Astrocyte (in vitro differentiated cells and primary cell): ENCODE measurements at places on chromosomes 7 and 10. TPM values are rescaled to one million over a fixed set of nuclear protein-coding genes. Genes with fewer than 3 reads are reported as not detected.

DNA sequence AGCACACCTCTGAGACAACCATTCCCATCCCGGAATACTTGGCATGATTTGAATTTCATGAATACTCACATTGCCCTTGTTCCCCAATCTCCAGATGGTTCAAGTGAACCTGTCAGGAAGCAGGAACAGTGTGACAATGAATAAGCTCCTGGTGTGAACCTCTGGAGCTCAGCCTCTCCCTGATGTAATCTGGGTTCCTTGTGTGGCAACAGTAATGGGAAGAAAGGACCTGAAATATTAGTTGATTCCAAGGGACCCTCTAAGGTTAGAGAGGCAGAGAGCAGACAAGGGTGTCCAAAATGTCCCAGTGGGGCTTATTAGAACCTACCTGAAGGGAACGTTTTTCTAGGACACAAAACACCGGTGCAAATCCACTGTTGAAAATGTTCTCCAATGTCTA lies 8.5 kb downstream of the OR2A7 start:
- no peak for DNase-seq
- no peaks in the 10 kb centered on the region for H3K36me3 ChIP-seq
- no peak overlapping the region for H3K4me3 ChIP-seq
- no peaks in the 10 kb centered on the region for H3K27me3 ChIP-seq
- no peak overlapping the region for H3K27ac ChIP-seq

- no peak overlapping the region for H3K4me3 ChIP-seq
- no peaks in the 10 kb centered on the region for H3K36me3 ChIP-seq
- no peak overlapping the region for H3K27ac ChIP-seq
- no peak for DNase-seq
- H3K4me1 ChIP-seq = peaks cover 5% of the 10 kb centered on the region
Observed at GRCh38 chr10:70435241-70436085, 6.0 kb downstream of the NODAL start.

The ELFN1 gene
- total RNA-seq = 18.0 and 19.7 TPM in 2 replicates

GRCh38 chr7:24601600-24601999 lies 28.3 kb downstream of the PALS2 start:
- no peak overlapping the region for H3K4me3 ChIP-seq
- H3K36me3 ChIP-seq = no peaks in the 10 kb centered on the region
- no peak for DNase-seq
- H3K4me1 ChIP-seq = no peaks in the 10 kb centered on the region
- H3K27me3 ChIP-seq = no peaks in the 10 kb centered on the region
- no peak overlapping the region for H3K27ac ChIP-seq

DNA sequence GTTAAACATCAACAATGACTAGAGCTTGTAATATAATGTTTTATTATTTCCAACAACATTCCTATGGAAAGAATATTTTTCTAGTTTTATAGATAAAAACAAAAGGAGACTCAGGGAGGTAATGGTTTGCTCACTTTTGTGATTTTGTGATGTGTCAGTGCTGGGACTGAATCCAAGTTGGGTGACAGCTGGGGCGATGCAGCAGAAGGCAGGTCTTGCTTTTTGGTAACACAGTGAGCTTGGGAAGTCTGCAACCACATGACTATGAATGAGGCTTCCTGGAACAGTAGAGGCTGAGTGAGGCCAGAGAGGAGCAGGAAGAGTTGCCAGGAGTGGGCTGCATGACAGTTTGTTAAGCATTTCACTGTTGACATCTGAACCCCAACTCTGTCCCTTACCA lies 4.9 kb upstream of the YKT6 start:
- H3K36me3 ChIP-seq = no peaks in the 10 kb centered on the region
- no peak for DNase-seq
- H3K27me3 ChIP-seq = peaks cover 4% of the 10 kb centered on the region
- peaks cover 4% of the 10 kb centered on the region for H3K4me1 ChIP-seq

GRCh38 chr10:79923145-79923544 lies 25.8 kb downstream of the SFTPD start:
- H3K36me3 ChIP-seq = no peaks in the 10 kb centered on the region
- H3K27me3 ChIP-seq = no peaks in the 10 kb centered on the region
- H3K27ac ChIP-seq = no peak overlapping the region

- H3K4me3 ChIP-seq = no peak overlapping the region
- H3K27ac ChIP-seq = no peak overlapping the region
- peak; percentile 21 for DNase-seq
Observed at GRCh38 chr7:13099154-13099795, 411.8 kb downstream of the ARL4A start.

GRCh38 chr7:28847176-28847575 lies 111.0 kb downstream of the TRIL start:
- no peak overlapping the region for H3K27ac ChIP-seq
- peaks cover 14% of the 10 kb centered on the region for H3K27me3 ChIP-seq
- H3K4me1 ChIP-seq = no peaks in the 10 kb centered on the region
- H3K4me3 ChIP-seq = no peak overlapping the region
- no peak for DNase-seq

- no peaks in the 10 kb centered on the region for H3K4me1 ChIP-seq
- no peaks in the 10 kb centered on the region for H3K36me3 ChIP-seq
- no peak overlapping the region for H3K4me3 ChIP-seq
- no peaks in the 10 kb centered on the region for H3K27me3 ChIP-seq
- H3K27ac ChIP-seq = no peak overlapping the region
- DNase-seq = peak; percentile 72
Observed at GRCh38 chr7:143979359-143979758, 20.8 kb upstream of the OR6B1 start.

The GPR85 gene
- 0.73 and 1.3 TPM in 2 replicates for total RNA-seq

The FFAR4 gene
- not detected in 2 replicates for total RNA-seq

The FGFBP3 gene
- 1.9 and 3.3 TPM in 2 replicates for total RNA-seq

- no peak overlapping the region for H3K4me3 ChIP-seq
- peaks cover 4% of the 10 kb centered on the region for H3K4me1 ChIP-seq
- H3K36me3 ChIP-seq = no peaks in the 10 kb centered on the region
- H3K27ac ChIP-seq = no peak overlapping the region
- H3K27me3 ChIP-seq = peaks cover 18% of the 10 kb centered on the region
- DNase-seq = no peak
Observed at GRCh38 chr7:32293833-32294232, 196.3 kb downstream of the LSM5 start.

GRCh38 chr7:154412105-154412504 lies 359.9 kb downstream of the DPP6 start:
- no peak overlapping the region for H3K27ac ChIP-seq
- H3K27me3 ChIP-seq = no peaks in the 10 kb centered on the region
- no peak for DNase-seq
- H3K4me3 ChIP-seq = no peak overlapping the region
- H3K4me1 ChIP-seq = no peaks in the 10 kb centered on the region
- no peaks in the 10 kb centered on the region for H3K36me3 ChIP-seq

The DGKI gene
- total RNA-seq = 6.3 and 7.5 TPM in 2 replicates

- no peaks in the 10 kb centered on the region for H3K27me3 ChIP-seq
- no peak for DNase-seq
- no peak overlapping the region for H3K4me3 ChIP-seq
- no peak overlapping the region for H3K27ac ChIP-seq
- H3K36me3 ChIP-seq = no peaks in the 10 kb centered on the region
- no peaks in the 10 kb centered on the region for H3K4me1 ChIP-seq
Observed at GRCh38 chr10:118457824-118458428, 115.8 kb upstream of the FAM204A start.

DNA sequence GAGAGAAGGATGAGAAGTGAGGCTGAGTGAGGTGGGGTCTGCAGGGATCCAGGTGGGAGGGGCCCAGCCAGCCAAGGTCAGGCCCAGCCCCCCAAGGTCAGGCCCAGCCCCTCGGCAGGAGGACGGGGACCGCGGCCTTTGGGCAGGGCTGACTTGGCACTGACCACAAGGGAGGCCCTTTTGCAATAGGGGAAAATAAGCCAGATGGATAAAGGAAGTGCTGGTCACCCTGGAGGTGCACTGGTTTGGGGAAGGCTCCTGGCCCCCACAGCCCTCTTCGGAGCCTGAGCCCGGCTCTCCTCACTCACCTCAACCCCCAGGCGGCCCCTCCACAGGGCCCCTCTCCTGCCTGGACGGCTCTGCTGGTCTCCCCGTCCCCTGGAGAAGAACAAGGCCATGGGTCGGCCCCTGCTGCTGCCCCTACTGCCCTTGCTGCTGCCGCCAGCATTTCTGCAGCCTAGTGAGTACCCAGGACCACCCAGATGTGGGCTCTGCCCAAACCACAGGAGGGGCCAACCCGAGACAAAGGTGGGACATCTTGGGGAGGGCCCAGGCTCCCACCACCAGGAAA lies at the start of gene PILRA:
Gene PILRA (plus strand): TSS at position 227 of the 571 bp plus-strand sequence. CDS start 170 bp downstream, at position 397.
- DNase-seq = no peak
- H3K27me3 ChIP-seq = no peaks in the 10 kb centered on the region
- H3K4me1 ChIP-seq = no peaks in the 10 kb centered on the region
- H3K27ac ChIP-seq = no peak within 1 kb of the TSS
- no peak within 1 kb of the TSS for H3K4me3 ChIP-seq
- no peaks in the 10 kb centered on the region for H3K36me3 ChIP-seq

The POLL gene
- total RNA-seq = 27.8 and 28.6 TPM in 2 replicates

The ARHGAP22 gene
- total RNA-seq = 4.7 and 6.2 TPM in 2 replicates

The TIMM23B gene
- 17.6 and 21.2 TPM in 2 replicates for total RNA-seq

The ACTA2 gene
- total RNA-seq = 320 and 345 TPM in 2 replicates

- no peaks in the 10 kb centered on the region for H3K27me3 ChIP-seq
- H3K36me3 ChIP-seq = no peaks in the 10 kb centered on the region
- peaks cover 9% of the 10 kb centered on the region for H3K4me1 ChIP-seq
- no peak for DNase-seq
- H3K27ac ChIP-seq = no peak overlapping the region
Observed at GRCh38 chr10:47252093-47252780, 47.8 kb upstream of the GDF10 start.

The OR6B1 gene
- total RNA-seq = not detected in 2 replicates

The CASP2 gene
- total RNA-seq = 32.6 and 38.0 TPM in 2 replicates

- H3K4me1 ChIP-seq = peaks cover 4% of the 10 kb centered on the region
- H3K27me3 ChIP-seq = no peaks in the 10 kb centered on the region
- no peak overlapping the region for H3K27ac ChIP-seq
- no peak for DNase-seq
- H3K4me3 ChIP-seq = no peak overlapping the region
Observed at GRCh38 chr7:80017101-80017698, 117.4 kb upstream of the GNAI1 start.

- no peak overlapping the region for H3K4me3 ChIP-seq
- no peak overlapping the region for H3K27ac ChIP-seq
- no peaks in the 10 kb centered on the region for H3K36me3 ChIP-seq
- H3K4me1 ChIP-seq = peaks cover 4% of the 10 kb centered on the region
- no peak for DNase-seq
Observed at GRCh38 chr10:72082856-72083789, 5.2 kb downstream of the SPOCK2 start.

The INA gene
- total RNA-seq = 26.9 and 39.6 TPM in 2 replicates

DNA sequence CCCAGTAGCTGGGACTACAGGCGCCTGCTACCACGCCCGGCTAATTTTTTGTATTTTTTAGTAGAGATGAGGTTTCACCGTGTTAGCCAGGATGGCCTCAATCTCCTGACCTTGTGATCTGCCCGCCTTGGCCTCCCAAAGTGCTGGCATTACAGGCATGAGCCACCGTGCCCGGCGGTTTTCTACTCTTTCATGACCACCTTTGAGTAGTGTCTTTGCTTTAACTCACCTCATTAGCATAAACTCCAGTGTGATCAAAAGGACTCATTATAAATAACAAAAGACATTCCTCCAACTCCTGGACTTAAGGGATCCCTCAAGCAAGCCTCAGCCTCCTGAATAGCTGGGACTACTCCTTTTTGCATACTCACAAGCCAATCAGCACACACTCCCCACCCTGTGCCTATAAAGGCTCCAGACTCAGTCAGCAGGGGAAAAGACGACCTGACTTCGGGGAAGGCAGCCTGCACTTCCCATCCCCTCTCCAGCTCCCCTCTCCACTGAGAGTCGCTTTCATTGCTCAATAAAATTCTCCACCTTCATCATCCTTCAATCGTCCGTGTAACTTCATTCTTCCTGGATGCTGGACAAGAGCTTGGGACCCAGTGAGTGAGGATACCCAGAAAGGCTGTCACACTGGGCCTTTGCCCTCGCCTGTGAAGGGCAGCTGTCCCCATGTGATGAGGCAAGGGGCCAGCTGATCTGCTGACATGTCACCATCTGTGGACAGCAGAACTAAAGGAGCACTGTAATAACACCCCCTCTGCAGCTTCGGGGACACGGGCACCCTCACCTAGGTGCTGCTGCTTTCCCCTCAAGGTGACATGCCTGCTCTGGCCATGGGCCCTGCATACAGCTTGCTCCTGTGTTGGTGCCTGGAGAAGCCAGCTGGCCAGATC lies 35.0 kb upstream of the EIF4H start:
- no peak for DNase-seq
- no peak overlapping the region for H3K27ac ChIP-seq

GRCh38 chr7:81688622-81689411 lies 81.0 kb downstream of the HGF start:
- no peaks in the 10 kb centered on the region for H3K36me3 ChIP-seq
- no peak overlapping the region for H3K4me3 ChIP-seq
- no peak overlapping the region for H3K27ac ChIP-seq
- DNase-seq = no peak

The PLAC9 gene
- 1.5 and 2.3 TPM in 2 replicates for total RNA-seq

- DNase-seq = no peak
- peaks cover 7% of the 10 kb centered on the region for H3K4me1 ChIP-seq
- H3K4me3 ChIP-seq = peak overlapping the region; percentile 63
- H3K27ac ChIP-seq = no peak overlapping the region
- H3K27me3 ChIP-seq = peaks cover 21% of the 10 kb centered on the region
- H3K36me3 ChIP-seq = no peaks in the 10 kb centered on the region
Observed at GRCh38 chr7:140229591-140230515, 53.1 kb upstream of the KDM7A start.

DNA sequence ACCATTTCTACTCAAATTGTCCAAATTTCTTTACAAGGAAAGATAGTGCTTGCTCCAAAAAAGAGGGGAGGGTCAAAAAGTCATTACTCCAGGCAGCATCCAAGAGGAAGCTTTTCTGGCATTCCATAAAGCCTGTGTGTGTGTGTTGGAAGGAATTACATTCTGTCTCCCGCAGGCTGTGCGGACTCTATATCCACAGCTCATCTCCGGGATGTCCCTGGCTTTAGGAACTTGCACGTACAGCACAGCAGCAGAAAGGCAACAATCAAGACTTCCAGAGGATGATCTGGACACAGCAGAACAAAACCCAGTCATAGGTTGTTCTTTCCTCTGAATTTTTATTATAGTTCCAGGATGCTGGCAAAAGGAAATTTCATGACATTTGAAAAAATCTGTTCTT lies 94.8 kb downstream of the ITIH5 start:
- no peak for DNase-seq
- H3K4me1 ChIP-seq = no peaks in the 10 kb centered on the region
- H3K27me3 ChIP-seq = no peaks in the 10 kb centered on the region
- no peak overlapping the region for H3K27ac ChIP-seq
- H3K36me3 ChIP-seq = no peaks in the 10 kb centered on the region

DNA sequence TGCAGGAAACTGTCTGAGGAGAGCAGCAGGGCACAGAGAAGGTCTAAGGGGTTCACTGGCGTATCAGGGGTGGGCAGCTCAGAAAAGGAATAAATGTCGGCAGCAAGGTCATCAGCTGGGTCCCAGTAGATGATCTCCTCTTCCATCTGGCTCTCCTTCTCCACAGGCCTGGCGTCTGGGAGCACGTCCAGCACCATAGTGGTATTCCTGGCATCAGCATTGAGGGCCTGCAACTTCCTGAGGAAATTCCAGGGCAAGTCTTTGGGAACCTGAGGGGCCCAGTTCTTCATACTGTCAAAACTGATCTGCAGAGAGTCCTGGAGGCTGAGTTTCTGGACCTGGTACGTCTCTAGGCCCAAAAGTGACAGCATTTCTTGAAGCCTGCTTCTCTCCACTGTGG lies 9.6 kb upstream of the MRPS24 start:
- H3K4me1 ChIP-seq = peaks cover 19% of the 10 kb centered on the region
- H3K36me3 ChIP-seq = peaks cover 26% of the 10 kb centered on the region
- H3K4me3 ChIP-seq = no peak overlapping the region
- peak overlapping the region; percentile 73 for H3K27ac ChIP-seq
- no peaks in the 10 kb centered on the region for H3K27me3 ChIP-seq

- no peaks in the 10 kb centered on the region for H3K36me3 ChIP-seq
- H3K4me1 ChIP-seq = peaks cover 7% of the 10 kb centered on the region
- no peak overlapping the region for H3K4me3 ChIP-seq
- H3K27me3 ChIP-seq = no peaks in the 10 kb centered on the region
- no peak overlapping the region for H3K27ac ChIP-seq
Observed at GRCh38 chr7:28990200-28990960, 32.2 kb upstream of the TRIL start.
